ENCODE measurements at places on chromosomes 3 and 15.

DNA sequence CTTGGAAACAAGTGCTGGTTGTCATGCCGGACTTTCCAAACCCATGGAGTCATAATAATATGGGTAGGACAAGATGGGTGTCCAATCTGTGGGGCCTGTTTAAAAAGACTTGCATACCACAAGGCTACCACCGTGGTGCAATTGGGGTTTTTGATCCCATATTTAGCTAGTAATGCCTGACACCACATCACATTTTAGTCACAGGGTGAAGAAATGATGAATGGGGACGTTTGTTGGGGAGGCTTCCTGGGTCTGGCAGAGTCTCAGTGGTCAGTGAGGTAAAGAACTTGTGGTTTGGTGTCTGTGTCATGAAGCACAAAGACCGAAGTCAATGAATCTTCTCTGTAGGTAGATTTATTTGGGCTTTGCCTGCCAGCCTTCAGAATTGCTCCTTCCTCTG, 31.0 kb downstream of the P3H2 start:
- DNase-seq: no peak

GRCh38 chr3:108327168-108327567, 30.8 kb downstream of the HHLA2 start:
- no peak for DNase-seq

DNA sequence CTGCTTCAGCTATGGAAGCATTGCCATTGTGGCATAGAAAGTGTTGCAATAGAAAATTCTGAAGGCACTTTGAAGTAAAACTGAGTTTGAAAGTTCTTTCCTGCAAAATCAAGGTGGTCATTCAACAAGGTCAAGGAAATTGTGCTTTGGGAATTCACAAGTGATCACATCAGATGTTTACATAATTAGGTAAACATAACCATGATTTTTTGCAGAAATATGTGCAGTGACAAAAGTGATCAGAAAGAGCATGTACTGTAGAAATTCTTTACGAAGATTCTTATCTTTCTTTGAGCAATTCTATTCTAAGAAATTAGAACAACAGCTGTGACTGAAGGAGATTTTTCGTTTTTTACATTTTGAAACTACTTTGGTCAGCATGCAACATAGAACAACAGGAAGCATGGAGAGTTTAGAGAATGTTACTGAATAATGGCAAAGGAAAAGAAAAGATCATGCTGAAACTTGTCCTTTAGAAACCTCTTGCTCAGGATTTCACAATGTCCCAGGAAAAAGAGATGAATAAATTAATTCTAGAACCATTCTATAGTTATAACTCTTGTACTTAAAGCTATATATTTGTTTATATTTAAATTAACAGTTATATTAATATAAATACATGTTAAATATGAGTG, 643.4 kb upstream of the ARPP21 start:
- no peak for DNase-seq

GRCh38 chr3:133754455-133754854, 8.3 kb downstream of the TF start:
- no peak for DNase-seq

GRCh38 chr15:78082106-78082742, 4.7 kb upstream of the TBC1D2B start:
- no peak for DNase-seq

DNA sequence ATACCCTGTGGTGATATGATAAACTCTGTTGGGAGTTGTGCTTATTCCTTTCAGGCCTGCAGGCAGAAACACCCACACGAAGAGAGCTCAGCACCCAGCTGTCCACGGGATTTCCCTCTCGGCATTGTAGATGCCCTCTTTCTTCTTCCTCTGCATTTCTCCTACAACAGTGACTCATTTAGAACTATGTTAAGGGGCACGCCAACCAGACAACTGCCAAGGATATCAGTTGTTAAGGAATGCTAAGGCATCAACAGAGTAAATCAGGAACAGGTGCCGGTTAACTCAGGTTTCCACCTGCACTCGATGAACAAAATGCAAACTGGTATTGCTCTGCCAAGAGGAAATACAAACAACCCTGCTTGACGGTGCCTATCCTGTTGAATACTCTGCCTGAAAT, 270.0 kb upstream of the PEX5L start:
- DNase-seq: no peak

GRCh38 chr3:172061724-172062184, 22.4 kb downstream of the FNDC3B start:
- DNase-seq: no peak

GRCh38 chr15:43483297-43484128, 9.4 kb downstream of the TP53BP1 start:
- DNase-seq: no peak

DNA sequence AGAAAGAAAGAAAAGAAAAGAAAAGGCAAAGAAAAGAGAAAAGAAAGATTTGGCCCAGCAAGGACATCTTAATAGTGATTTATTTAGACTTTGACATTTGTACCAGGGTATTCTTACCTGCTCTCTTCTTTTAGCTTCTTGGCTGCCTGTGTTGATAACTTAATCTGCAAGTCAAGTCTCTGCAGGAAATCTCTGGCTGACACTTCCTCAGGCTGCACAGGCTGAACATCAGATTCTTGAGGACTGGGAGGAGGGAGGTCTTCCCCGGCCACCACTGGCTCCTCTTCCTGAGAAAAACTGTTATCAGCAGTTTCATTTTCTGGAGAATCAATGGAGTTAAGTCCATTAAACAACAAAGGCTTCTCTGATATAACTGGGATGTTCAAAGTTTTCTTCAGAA, 12.8 kb downstream of the LYSMD2 start:
- DNase-seq: no peak

GRCh38 chr15:40067921-40068624, 29.1 kb upstream of the SRP14 start:
- no peak for DNase-seq

DNA sequence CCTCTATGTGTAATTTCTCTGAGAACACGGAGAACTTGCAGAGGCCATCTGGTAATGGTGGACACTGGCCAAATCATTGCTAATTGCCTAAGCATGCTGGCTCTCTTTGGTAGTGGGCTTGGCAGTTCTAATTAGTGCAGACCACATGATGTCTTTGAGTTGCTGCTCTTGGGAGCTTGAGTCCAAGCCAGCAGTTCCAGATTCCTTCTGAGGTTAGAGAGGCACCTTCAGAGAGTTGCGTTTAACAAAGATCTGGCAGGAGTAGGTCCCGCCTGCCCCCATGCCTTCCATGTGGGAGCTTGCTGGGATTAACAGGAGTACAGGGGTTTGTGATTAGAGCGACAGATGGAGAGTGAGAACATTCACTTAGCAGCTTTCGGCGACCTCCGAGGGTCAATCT, 449.0 kb upstream of the LMCD1 start:
- no peak for DNase-seq

GRCh38 chr3:192819001-192819569, 91.7 kb upstream of the FGF12 start:
- DNase-seq: peak; percentile 41

DNA sequence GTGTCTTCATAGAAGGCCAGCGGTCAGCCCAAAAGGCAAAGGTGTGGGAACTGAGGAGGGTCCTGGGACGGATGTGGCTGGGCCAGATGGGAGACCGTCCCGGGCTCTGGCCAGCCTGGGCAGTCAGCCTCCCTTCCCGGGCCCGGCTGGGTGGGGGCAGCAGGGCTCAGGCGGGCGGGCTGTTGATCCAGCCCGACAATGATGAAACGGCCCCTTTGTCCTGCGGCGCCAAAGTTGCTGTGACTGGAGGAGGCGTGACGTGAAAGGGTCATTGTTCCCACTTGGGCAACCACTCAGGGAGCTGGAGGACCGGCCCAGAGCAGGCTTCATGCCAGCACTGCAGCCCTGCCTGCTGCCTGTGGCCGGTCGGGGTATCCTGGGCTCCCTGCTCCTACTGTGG, 16.5 kb downstream of the DUSP7 start:
- DNase-seq: no peak

DNA sequence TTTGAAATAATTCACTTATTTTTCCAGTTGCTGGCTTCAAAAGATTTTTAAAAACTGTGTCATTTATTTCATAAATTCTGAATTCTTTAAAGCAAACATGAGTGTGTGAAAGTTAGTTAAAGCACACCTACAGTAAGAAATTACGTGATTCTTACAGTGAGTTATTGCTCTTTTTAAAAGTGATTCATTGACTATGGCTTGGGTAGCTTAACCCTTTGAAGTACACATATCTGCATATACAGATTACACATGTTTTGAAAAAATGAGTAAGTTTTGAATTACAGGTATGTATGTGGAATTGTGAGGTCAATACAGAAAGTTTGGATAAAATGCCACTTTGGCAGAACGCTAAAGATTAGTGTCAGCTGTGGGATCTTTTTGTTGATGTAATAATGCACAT, 64.5 kb upstream of the MBNL1 start:
- no peak for DNase-seq

DNA sequence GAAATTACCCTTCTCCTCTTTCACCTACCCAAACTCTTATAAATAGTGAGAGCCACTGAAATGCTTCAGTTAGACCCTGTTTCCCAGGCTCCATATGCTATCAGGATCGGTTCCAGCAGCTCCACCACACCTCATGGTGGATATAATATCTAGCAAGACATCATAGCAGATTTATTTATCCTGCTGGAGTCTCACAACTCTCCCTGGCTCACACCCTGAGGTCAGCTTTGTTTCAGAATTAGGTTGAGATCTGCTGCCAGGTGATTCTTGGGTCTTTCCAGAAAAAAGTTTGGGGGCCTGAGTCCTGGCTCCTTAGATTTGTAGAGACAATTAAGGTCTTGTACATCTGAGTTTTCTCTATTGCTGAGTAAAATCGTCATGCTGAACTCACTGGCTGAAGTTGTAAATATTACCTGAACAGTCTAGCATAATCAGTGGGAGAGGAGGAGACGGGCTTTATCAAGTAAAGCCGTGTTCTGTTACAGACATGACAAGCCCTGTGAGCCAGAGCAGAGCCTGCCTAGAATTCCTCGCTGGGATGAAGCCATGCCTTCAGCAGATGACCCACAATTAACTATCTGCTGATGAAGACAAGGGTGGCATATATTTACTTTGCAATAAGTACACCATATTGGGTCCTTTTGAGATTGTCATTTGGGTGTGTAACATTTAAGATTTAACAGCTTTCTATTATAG, 131.6 kb downstream of the STAC start:
- DNase-seq: no peak

Measured in activated T-helper 9 cell treated with anti-CD3 and anti-CD28 coated beads, Interleukin-2, amount 50 U/mL, for 16 hours (primary cell).